ENCODE measurements at places on chromosomes 1 and 21.

DNA sequence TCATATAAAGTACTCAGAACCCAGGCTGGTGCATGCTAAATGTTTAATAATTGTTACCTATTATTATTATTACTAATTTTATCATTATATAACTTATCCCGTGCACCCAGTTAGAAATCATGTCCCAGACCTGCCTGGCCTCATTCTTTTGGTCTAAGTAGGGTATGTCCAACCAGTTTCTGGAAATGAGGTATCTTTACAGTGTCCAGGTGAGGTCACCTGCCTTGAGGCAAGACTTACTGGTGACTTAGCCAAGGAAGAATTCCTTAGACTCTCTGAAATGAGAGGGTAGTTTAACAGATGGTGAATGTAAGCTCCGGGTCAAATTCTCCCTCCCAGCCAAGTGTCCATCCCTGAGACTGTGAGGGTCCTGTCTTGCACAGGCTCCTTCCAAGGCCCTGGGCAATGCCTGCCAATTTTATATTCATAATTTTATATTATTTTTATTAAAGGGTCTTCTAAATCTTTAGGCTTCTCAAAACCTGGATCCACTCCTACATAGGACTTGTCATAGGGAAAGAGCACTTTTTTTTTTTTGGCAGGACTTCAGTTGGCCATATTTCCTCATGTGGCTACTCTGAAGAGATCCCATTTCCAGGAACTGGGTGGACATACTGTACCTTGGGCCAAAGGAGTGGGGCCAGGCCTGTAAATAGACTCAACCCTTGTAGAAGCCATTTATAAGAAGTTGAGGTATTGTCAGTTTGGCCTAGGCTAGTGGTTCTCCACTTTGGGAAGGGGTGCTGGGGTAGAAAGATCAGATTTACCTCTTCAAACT lies 96.7 kb upstream of the KCNA3 start:
- no peak for DNase-seq
- no peak overlapping the region for H3K27ac ChIP-seq
- peaks cover 22% of the 10 kb centered on the region for H3K27me3 ChIP-seq
- H3K36me3 ChIP-seq: peaks cover 7% of the 10 kb centered on the region
- H3K4me3 ChIP-seq: no peak overlapping the region

GRCh38 chr1:66489151-66489550 lies 44.8 kb upstream of the SGIP1 start:
- H3K4me3 ChIP-seq: no peak overlapping the region
- no peaks in the 10 kb centered on the region for H3K36me3 ChIP-seq
- H3K4me1 ChIP-seq: no peaks in the 10 kb centered on the region

DNA sequence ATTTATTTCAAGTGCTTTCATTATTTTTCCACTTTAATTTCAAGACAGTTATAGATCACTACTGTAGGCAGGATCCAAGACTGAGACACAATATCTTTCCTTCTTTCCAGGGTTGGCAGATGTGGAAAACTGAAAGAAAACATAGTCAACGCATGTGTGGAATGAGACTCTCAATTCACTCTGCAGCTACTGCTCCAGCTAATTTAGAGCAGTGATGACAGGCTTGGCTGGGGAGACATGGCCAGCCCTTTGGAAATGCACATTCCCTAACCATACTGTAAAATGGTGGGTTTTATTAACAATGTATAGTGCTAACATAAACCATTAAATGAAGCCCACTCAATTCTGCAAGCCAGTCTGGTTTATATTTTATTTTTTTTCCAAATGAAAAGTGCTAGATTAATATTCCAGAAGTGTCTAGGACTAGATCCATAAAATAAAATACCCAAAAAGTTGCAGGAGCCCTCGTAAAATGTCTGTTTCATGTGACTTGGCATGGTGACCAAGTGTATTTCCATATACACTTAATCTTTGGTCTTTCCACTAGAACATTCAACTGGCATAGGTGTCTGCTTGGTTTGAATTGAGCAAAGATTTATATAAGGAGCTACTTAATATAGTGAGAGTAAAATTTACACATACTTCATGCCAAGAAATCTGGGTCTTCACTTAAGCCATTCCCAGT lies 32.9 kb downstream of the COL11A1 start:
- H3K4me3 ChIP-seq: no peak overlapping the region
- H3K36me3 ChIP-seq: no peaks in the 10 kb centered on the region
- H3K27me3 ChIP-seq: no peaks in the 10 kb centered on the region

- DNase-seq: no peak
- H3K27ac ChIP-seq: peak overlapping the region; percentile 84
- peaks cover 42% of the 10 kb centered on the region for H3K4me1 ChIP-seq
- H3K36me3 ChIP-seq: peaks cover 53% of the 10 kb centered on the region
Observed at GRCh38 chr1:40769815-40770214, 13.8 kb upstream of the KCNQ4 start.

- no peak overlapping the region for H3K27ac ChIP-seq
- H3K27me3 ChIP-seq: peaks cover 41% of the 10 kb centered on the region
- no peak overlapping the region for H3K4me3 ChIP-seq
- peaks cover 3% of the 10 kb centered on the region for H3K36me3 ChIP-seq
- DNase-seq: no peak
- H3K4me1 ChIP-seq: peaks cover 3% of the 10 kb centered on the region
Observed at GRCh38 chr1:110668549-110668948, 6.2 kb downstream of the KCNA3 start.

- no peak overlapping the region for H3K4me3 ChIP-seq
- peaks cover 27% of the 10 kb centered on the region for H3K36me3 ChIP-seq
- DNase-seq: no peak
- H3K4me1 ChIP-seq: peaks cover 23% of the 10 kb centered on the region
- peak overlapping the region; percentile 67 for H3K27ac ChIP-seq
Observed at GRCh38 chr1:156525071-156525501, 24.5 kb upstream of the MEF2D start.

- H3K4me1 ChIP-seq: peaks cover 38% of the 10 kb centered on the region
- peak overlapping the region; percentile 94 for H3K4me3 ChIP-seq
- H3K27ac ChIP-seq: peak overlapping the region; percentile 99
Observed at GRCh38 chr1:151005729-151006319, 878 bp downstream of the MINDY1 start.

DNA sequence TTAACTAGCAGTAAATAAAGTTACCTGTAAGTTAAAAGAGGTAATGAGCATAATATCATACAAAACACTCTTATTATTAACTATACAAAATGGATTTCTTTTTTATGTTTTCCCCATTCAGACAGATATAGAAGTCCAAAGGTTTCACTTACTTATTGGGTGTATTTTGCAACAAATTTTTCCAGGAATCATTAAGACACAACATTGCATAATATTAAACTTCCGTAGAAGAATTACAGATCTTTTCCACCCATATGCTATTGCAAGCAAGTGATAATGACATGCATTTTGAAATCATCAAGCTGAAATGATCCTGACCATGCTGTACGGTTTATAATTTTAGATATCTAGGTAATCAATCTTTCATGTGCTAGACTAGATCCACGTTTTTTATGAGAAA lies 957.0 kb downstream of the NCAM2 start:
- no peak overlapping the region for H3K4me3 ChIP-seq
- H3K4me1 ChIP-seq: no peaks in the 10 kb centered on the region
- H3K27ac ChIP-seq: no peak overlapping the region
- DNase-seq: no peak

GRCh38 chr1:65751961-65752360 lies 40.7 kb upstream of the PDE4B start:
- no peak for DNase-seq
- H3K27me3 ChIP-seq: peaks cover 3% of the 10 kb centered on the region
- no peak overlapping the region for H3K27ac ChIP-seq
- H3K36me3 ChIP-seq: no peaks in the 10 kb centered on the region

GRCh38 chr21:45391743-45392572 lies 13.0 kb upstream of the COL18A1 start:
- no peaks in the 10 kb centered on the region for H3K36me3 ChIP-seq
- no peak overlapping the region for H3K4me3 ChIP-seq
- H3K4me1 ChIP-seq: no peaks in the 10 kb centered on the region
- H3K27me3 ChIP-seq: peaks cover 4% of the 10 kb centered on the region
- H3K27ac ChIP-seq: peak overlapping the region; percentile 19
- peak; percentile 7 for DNase-seq

GRCh38 chr1:156126630-156127534 lies 12.4 kb downstream of the LMNA start:
- H3K27ac ChIP-seq: no peak overlapping the region
- H3K4me3 ChIP-seq: peak overlapping the region; percentile 49

DNA sequence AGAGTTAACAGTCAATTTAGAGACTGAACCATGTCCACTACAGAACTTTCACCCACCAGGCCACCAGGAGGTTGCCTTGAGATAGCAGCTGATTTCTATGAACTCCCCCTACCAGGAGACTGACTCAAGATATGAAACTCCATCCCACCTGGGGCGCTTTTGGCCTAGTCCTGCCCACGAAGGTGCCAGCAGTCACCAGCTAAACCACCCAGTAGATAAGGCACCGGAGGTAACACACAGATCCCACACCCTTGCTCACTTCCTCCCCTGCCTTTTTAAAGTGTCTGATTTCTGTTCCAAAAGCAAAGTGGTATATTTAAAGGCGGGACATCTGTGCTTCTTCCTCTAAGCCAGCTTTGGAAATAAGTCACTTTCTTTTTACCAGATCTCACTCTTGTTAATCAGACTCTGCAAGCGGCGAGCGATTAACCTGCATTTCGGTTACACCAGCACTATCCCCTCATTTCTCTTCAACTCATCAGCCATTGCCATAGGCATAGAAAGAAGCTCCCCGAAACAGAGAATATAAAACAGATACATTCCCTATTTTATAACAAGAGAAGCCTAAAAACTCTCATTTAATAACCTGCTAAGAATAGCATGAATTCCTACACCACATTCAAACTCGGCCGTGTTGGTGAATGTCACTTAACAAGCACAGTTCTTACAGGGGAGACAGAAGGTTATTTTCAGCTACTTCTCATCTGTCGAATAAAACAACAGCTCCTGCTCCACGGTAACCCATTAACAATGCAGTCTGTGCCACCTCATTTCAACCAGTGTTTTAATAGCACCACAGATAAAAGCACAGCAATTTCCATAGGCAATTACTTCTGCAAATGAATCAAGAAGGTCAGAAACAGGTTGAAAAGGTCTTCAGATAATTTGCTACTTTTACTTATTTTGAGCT lies 318.1 kb downstream of the KCNH1 start:
- H3K27me3 ChIP-seq: no peaks in the 10 kb centered on the region
- no peak overlapping the region for H3K4me3 ChIP-seq
- H3K4me1 ChIP-seq: peaks cover 11% of the 10 kb centered on the region
- H3K27ac ChIP-seq: no peak overlapping the region
- H3K36me3 ChIP-seq: no peaks in the 10 kb centered on the region
- DNase-seq: no peak

GRCh38 chr1:39154553-39155421 lies 49.7 kb upstream of the MACF1 start:
- H3K36me3 ChIP-seq: no peaks in the 10 kb centered on the region
- peaks cover 77% of the 10 kb centered on the region for H3K4me1 ChIP-seq
- peak overlapping the region; percentile 91 for H3K27ac ChIP-seq
- no peak overlapping the region for H3K4me3 ChIP-seq

DNA sequence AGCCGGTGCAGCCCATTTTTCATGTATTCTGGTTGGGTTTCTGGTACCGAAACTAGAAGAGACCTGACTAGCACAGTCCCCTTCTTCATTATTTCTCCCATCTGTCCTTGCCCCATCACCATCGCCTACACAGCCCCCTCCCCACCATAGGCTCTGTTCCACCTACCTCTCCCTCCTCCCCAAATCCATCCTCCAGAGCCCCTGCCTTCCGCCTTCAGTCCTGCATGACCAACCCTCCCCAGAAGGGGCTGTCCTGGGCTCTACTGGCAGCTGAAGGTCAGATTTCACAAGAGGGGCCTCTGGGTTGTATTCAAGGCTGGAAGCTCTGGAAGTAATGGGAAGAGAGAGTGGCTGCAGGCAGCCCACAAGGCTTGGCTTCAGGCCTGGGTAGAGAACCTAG lies 55.2 kb downstream of the SDC3 start:
- H3K36me3 ChIP-seq: no peaks in the 10 kb centered on the region
- DNase-seq: peak; percentile 52
- peaks cover 49% of the 10 kb centered on the region for H3K4me1 ChIP-seq
- no peak overlapping the region for H3K4me3 ChIP-seq

DNA sequence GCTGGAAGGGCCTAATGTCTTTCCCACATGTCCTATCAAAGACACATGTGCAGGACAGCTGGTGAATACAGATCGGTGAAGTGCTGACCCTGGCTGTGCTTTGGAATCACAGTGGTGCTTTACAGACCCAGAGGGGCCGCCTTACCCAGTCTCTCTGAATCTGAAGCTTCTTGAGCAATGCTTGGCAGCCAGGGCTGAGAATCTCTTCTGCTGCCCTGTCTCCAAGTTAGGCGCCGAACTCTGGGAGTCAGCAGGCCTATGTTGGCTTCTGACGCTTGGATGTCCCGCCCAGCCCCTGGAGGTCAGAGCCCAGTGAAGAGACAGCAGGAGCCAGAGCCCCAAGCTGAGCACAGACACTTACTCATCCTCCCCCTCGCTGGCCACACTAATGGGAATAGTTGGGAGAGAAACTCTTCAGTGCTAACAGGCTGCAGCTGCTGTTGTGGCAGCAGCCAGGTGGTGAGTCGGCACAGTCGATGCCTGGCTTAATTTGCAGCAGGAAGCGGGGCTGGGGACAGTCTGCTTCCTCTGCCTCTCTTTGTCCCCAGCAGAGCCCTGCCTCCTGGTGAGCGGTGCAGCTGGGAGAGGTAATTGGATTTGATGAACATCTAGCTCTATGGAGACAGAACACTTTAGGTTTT lies 68.1 kb downstream of the URB2 start:
- peak; percentile 53 for DNase-seq
- peak overlapping the region; percentile 40 for H3K4me3 ChIP-seq
- peak overlapping the region; percentile 99 for H3K27ac ChIP-seq
- H3K4me1 ChIP-seq: peaks cover 56% of the 10 kb centered on the region
- H3K27me3 ChIP-seq: no peaks in the 10 kb centered on the region

DNA sequence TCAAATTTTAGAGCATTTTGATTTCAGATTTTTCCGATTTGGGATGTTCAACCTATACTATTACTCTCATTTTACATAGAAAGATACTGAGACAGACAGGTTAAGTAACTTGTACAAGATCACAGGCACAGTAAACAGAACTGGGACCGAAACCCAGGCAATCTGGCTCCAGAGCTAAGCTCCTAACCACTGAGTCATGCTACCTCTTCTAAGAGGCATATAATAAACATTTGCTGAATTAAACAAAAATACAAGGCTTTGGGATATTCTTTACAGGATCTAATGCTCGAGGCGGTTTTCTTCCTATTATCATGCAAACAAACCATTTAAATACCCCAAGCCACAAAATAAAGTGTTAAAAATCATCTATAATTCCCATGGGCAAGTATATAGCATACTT lies 50.3 kb downstream of the MCOLN2 start:
- 0 out of 2 replicates have a peak, but pooled peaks cover 5% of the 10 kb centered on the region for H3K36me3 ChIP-seq
- H3K27ac ChIP-seq: 0 out of 2 replicates have a peak overlapping the region, but pooled peaks have one; percentile 16
- H3K4me3 ChIP-seq: no peak overlapping the region
- no peaks in the 10 kb centered on the region for H3K27me3 ChIP-seq
- H3K4me1 ChIP-seq: peaks cover 32% of the 10 kb centered on the region

DNA sequence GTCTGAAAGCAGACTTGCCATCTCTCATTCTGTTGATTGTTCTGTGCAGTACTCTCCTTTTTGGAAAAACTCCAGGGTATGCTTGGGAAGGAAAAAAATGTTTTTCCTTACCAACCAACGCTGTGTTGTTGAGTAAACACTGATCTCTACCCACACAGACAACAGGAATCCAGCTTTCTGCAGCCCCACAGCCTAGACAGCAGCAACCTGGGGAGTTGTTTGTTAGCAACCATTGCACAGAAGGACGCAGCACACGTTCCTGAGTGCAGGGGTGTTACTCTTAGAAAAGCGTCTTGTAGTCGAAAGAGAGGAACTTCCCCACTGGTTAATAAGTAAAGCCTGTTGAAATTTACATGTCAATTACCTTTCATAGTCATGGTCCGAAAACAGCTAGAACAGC lies 56.6 kb downstream of the SMYD2 start:
- peaks cover 43% of the 10 kb centered on the region for H3K4me1 ChIP-seq
- peak overlapping the region; percentile 85 for H3K27ac ChIP-seq
- H3K27me3 ChIP-seq: no peaks in the 10 kb centered on the region

All from WTC11 (cell line).